ENCODE measurements at places on chromosomes 1 and 21. TPM values are rescaled to one million over a fixed set of nuclear protein-coding genes. Genes with fewer than 3 reads are reported as not detected.

DNA sequence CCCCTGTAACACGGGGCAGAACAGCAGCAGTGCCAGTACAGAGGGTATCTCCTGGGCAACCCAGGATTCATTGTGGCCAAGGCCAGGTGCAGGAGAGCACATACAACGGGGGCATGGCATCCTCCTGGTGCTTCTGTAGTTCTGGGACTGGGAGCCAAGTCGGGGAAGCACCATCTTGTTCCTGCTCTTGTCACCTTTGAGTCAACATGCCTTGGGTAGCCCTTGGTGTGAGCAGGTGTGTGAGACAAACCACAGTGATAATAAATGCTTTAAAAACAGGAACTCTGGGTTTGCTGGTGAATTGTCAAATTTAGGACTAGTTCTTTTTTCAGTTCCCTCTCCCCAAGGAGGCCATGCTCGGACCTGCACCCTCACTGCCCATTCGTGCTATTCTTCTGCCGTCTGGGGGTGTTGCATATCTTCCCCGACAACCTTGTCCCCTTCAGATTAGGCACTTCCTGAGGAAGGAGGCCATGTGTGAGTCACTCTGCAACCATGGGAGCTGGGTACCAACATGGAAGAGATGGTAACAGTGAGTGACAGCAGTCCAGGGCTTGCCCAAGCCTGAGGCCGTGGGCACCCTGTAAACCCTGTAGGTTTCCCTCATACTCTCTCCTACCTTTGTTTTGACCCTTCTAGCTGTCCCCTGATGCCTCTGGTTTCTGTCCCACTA, 150.2 kb downstream of the GRIK3 start:
- H3K36me3 ChIP-seq: peaks cover 4% of the 10 kb centered on the region
- no peak overlapping the region for H3K4me3 ChIP-seq
- peak; percentile 84 for DNase-seq
- H3K4me1 ChIP-seq: no peaks in the 10 kb centered on the region
- H3K27ac ChIP-seq: no peak overlapping the region

GRCh38 chr1:2045468-2046173, 4.6 kb upstream of the PRKCZ start:
- no peak overlapping the region for H3K27ac ChIP-seq
- DNase-seq: no peak
- no peak overlapping the region for H3K4me3 ChIP-seq
- H3K27me3 ChIP-seq: no peaks in the 10 kb centered on the region
- no peaks in the 10 kb centered on the region for H3K36me3 ChIP-seq

- H3K4me1 ChIP-seq: peaks cover 49% of the 10 kb centered on the region
- DNase-seq: no peak
- H3K27ac ChIP-seq: peak overlapping the region; percentile 20
- no peak overlapping the region for H3K4me3 ChIP-seq
These were observed 53.3 kb downstream of the SPEN start for GRCh38 chr1:15900662-15901279.

THEM5 gene
- not detected for total RNA-seq

GBP2 gene
- total RNA-seq: 138 TPM

BGLAP gene
- 2.4 TPM for total RNA-seq
